ENCODE measurements at places on chromosomes 4 and X.

DNA sequence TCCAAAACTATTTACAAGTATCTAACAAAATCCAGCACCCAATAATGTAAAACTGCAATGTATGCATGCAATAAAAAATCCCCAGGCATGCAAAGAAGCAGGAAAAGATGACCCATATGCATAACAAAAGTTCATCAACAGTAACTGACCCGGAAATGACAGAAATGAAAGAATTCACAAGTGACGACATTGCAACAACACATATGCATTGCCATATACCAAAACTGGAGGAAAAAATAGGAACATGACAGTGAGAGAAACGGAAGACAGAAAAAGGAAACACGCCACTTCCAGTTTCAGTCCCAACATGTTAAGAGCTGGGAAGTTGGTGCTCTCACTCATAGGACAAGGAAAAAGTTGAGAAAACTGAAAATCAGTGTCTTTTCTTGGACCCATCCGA, 154.6 kb downstream of the EVC2 start:
- no peak for DNase-seq

DNA sequence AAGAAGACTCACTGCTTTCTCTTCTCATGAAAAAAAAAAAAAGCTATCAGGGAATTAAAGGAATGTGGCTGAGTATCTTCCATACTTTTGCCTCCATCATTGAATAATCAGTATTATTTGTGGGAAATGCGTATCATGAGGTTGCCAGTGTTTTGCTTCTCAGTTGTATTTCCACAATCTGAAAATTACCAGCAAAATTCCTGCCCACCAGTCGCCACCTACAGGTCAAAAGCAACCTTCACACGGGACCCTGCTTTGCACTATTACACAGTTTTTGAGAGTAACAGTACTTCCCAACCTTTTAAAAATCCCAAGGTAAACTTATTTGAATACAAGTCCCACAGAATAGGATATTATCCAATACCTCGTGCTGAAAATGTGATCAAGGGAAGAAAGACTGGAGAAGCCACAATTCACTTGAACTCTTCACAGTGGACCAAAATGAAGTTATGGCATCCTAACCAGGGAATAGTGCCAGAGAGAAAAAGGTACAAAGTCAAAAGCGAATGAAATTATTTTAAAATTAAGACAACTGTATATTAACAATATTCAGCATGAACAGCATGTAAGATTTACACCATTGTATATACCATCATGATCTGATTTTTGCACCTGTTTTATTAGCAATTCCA, 30.4 kb downstream of the PGRMC1 start:
- DNase-seq: no peak

- no peak for DNase-seq
Observed at GRCh38 chrX:30812326-30812725, 76.7 kb downstream of the TAB3 start.

GRCh38 chr4:184385705-184386141, 88.6 kb downstream of the IRF2 start:
- no peak for DNase-seq

DNA sequence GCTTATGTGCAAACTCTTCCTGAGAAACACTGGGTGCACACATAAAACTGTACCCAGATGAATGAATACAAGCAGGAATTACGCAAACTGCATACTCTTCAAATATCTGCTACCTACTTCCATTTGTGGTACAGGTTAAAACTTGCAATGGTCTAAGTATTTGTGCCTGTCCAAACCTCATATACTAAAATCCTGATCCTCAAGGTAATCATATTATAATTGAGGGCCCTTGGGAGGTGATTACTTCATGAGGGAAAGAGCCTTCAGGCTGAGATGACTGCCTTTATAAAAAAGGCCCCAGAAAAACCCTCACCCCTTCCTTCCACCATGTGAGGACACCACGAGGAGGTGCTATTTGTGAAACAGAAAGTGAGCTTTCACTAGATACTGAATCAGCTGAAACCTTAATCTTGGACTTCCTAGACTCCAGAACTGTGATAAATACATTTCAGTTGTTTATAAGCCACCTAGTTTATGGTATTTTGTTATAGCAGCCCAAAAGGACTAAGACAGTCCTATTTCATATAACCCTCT, 1977.2 kb downstream of the PCDH7 start:
- no peak for DNase-seq

GRCh38 chr4:19776021-19776459, 475.7 kb upstream of the SLIT2 start:
- DNase-seq: no peak

- DNase-seq: no peak
Observed at GRCh38 chr4:13860126-13860525, 232.6 kb upstream of the BOD1L1 start.

- no peak for DNase-seq
Observed at GRCh38 chr4:153259661-153260060, 55.4 kb downstream of the TRIM2 start.

- no peak for DNase-seq
Observed at GRCh38 chr4:11496351-11496829, 67.7 kb upstream of the HS3ST1 start.

DNA sequence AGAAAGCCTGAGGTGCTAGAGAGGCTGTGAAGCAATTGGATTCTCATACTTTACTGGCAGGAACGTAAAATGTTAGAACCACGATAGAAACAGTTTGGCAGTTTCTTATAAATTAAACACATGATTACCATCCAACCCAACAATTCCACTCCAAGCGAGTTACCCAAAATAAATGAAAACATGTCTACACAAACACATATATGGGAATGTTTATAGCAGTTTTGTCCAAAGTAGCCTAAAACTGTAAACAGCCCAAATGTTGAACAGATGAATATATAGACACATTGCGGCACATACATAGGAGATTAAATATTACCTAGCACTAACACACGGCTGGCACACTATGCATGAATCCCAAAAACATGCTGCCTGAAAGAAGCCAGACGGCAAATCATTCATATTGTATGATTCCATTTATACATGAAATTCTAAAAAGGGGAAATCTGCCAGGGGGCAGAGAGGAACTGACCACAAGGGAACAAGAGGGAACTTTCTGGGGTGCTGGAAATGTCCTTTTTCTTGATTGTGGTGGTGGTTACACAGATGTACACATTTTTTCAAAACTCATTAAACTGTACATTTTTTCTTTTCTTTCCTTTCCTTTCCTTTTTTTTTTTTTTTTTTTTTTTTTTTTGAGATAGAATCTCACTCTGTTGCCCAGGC, 50.4 kb upstream of the SLC25A4 start:
- no peak for DNase-seq

GRCh38 chr4:37628977-37629609, 57.1 kb downstream of the RELL1 start:
- no peak for DNase-seq

- DNase-seq: no peak
Observed at GRCh38 chrX:123274796-123275195, 90.7 kb downstream of the GRIA3 start.

DNA sequence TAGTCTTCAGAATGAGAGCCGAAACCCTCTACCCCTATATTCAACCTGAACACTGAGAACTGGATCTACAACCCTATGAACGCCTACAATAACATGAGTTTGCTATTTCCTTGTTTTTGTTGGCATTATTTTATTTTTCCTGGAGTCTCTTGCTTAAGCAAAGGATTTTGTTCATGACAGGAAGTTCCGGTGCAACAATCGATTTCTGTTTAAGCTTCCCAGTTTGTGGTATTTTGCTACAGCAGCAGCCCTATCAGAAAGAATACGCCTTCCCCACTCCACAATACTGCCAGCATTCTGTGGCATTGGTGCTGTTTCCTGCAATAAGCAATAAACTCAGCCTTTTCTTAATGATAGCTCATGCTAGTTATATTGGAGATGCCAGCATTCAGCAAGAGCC, 60.9 kb downstream of the NPY5R start:
- DNase-seq: no peak

GRCh38 chr4:88803600-88804096, 106.0 kb upstream of the NAP1L5 start:
- no peak for DNase-seq

DNA sequence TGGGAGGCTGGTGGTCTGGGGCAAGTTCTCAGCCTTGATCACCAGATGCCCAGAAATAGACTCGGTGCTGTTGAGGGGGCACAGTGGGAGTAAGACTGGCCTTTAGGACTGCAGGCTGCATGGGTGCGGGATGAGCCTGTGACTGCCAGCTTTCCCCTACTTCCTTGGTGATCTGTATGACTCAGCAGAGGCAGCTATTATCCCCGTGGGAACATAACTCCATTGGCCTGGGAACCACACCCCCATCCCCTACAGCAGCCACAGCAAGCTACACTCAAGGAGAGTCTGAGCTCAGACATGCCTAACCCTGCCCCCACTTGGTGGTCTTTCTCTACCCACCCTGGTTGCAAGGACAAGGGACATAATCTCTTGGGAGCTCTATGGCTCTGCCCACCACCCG, 20.6 kb downstream of the CLIC2 start:
- DNase-seq: no peak

- no peak for DNase-seq
Observed at GRCh38 chr4:74926007-74926406, 6.9 kb upstream of the PARM1 start.

GRCh38 chrX:69107747-69108401, 57.4 kb downstream of the PJA1 start:
- no peak for DNase-seq

DNA sequence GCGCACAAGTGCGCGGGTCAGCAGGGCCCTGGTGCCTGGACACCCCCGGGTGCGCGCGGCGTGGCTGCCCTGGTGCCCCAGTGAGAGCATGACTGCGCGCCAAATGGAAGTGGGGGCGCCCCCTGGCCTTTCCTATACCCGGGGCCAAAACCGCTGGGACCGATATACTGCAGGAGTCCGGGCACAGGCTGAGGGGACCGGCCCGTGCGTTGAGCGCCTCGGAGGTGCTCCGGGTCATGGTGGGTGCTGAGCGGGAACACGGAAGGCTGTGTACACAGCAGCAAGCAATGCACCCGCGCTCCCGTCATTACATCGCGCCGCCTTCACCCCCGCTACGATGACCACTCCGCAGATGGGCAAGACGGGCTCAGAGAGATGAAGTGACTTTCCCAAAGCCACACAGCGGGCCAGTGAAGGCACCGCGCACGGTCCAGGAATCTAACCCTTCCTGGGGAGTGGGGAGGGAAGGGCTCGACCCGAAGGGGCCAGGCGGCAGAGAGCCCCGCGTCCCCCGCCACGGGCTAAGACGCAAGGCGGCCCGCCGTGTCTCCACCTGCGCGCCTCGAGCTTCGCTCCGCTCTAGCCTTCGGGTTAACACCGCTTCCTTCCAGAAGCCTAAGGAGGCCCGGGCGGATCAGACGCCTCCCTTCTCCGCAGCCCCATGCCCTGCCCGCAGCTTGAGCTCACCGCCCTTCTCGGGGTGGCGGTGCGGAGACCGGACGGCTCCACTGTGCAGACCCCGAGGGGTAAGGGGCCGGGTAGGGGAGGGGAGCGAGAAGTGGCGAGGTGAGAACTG, 11.3 kb downstream of the HMX1 start:
- no peak for DNase-seq

DNA sequence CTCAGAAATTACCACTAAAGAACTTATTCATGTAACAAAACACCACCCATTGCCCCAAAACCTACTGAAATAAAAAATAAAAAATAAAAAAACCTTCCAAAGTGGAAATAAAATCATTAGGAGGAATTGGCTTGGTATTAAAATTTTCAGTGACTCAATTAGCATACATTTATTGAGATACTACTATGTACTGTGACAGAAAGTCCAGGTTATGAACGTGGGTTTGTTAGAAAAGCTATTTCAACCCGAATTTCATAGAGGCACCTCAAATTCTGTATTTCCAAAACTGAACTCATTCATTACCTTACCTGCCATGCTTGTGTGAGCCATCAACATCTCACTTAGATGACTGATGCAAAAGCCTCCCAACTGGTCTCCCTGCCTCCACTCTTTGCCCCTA, 16.8 kb downstream of the KLHL5 start:
- no peak for DNase-seq

GRCh38 chr4:42658261-42658660, 1.4 kb upstream of the ATP8A1 start:
- no peak for DNase-seq

All from activated naive CD8-positive, alpha-beta T cell treated with anti-CD3 and anti-CD28 coated beads, Interleukin-2, amount 50 U/mL, for 16 hours (primary cell).